Endothelial cell of umbilical vein (primary cell): ENCODE measurements at places on chromosomes 2 and 18. TPM values are rescaled to one million over a fixed set of nuclear protein-coding genes. Genes with fewer than 3 reads are reported as not detected.

PCBP1 gene
- 342 and 360 TPM in 2 replicates for total RNA-seq

AMER3 gene
- total RNA-seq, result not detected in 2 replicates

CTDP1 gene
- 23.5 and 27.6 TPM in 2 replicates for total RNA-seq

C2orf80 gene
- total RNA-seq, result not detected in 2 replicates

SERPINB2 gene
- 0.24 and 0.39 TPM in 2 replicates for total RNA-seq

- no peaks in the 10 kb centered on the region for H3K27me3 ChIP-seq
- H3K36me3 ChIP-seq, result peaks cover 10% of the 10 kb centered on the region
- no peaks in the 10 kb centered on the region for H3K4me1 ChIP-seq
- H3K27ac ChIP-seq, result no peak overlapping the region
Observed at GRCh38 chr2:215782295-215782694, 231.1 kb downstream of the MREG start.

GRCh38 chr18:63559567-63560491 is 17.7 kb downstream of the SERPINB12 start:
- no peaks in the 10 kb centered on the region for H3K27me3 ChIP-seq
- no peaks in the 10 kb centered on the region for H3K4me1 ChIP-seq
- no peaks in the 10 kb centered on the region for H3K36me3 ChIP-seq
- no peak for DNase-seq
- H3K27ac ChIP-seq, result no peak overlapping the region

GRCh38 chr18:75500545-75500944 is 73.0 kb upstream of the SMIM21 start:
- no peak overlapping the region for H3K4me3 ChIP-seq
- H3K27me3 ChIP-seq, result no peaks in the 10 kb centered on the region
- H3K4me1 ChIP-seq, result no peaks in the 10 kb centered on the region
- H3K36me3 ChIP-seq, result no peaks in the 10 kb centered on the region
- H3K27ac ChIP-seq, result no peak overlapping the region
- no peak for DNase-seq

DNA sequence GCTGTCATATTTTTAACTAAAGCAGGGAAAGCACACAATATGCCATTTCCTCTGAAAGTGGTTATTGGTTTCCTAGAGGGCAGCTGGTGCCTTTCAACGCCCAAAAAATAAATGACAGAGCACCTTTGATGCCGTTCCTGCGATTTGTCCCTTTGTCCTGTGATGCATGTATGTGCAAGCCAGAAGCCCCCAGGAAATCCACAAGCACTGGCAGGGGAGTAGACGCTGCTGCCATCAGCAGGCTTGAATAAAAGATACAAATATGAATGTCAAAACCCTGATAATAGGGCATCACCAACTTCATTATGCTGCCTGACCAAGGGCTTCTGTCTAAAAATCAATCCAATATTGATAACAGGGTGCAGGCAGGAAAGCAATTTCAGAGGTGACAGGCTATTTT is 246.1 kb downstream of the FBXO15 start:
- H3K4me3 ChIP-seq, result no peak overlapping the region
- H3K27me3 ChIP-seq, result no peaks in the 10 kb centered on the region
- no peak for DNase-seq
- no peaks in the 10 kb centered on the region for H3K4me1 ChIP-seq
- H3K36me3 ChIP-seq, result no peaks in the 10 kb centered on the region

DNA sequence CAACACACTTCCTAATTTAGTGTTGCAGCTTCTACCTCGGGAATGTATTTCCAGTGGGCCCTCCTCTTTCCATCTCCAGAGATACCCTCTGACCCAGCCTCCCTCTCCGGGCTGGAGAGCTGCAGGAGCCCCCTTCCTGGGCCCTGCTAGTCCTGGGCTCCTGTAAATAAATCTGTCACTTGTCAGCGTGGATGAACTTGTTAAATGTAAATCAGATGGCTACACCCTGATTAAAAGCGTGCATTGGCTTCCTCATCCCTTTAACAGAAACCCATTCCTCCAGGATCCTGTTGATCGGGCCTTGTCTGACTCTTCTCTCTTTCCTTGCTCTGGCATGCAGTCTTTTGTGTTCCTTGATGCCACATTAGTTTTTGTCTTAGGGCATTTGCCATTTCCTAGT is 2.4 kb downstream of the ZNF236 start:
- H3K27ac ChIP-seq, result no peak overlapping the region
- H3K4me1 ChIP-seq, result peaks cover 36% of the 10 kb centered on the region
- no peak overlapping the region for H3K4me3 ChIP-seq
- H3K36me3 ChIP-seq, result no peaks in the 10 kb centered on the region
- DNase-seq, result no peak
- H3K27me3 ChIP-seq, result no peaks in the 10 kb centered on the region

DNA sequence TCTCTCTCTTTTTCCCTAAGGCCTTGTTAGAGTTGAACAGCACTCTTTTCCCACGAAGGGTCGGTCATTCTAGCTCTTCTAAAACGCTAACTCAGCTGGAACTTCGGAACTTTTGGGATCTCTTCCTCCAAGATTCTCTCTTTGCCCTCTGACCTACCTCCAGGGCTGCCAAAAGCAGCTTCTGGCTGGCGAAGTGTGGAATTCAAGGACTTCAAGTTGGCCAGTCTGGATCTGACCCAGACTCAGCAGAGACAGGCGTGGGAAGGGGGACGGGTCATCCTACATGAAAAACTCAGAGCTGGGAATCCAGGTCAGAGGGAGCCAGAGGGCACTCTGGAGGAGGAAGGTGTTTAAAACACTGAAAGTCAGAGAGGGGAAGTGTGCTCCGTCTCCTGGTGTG is 305.5 kb upstream of the HDAC4 start:
- DNase-seq, result no peak
- no peak overlapping the region for H3K4me3 ChIP-seq
- no peaks in the 10 kb centered on the region for H3K27me3 ChIP-seq

DNA sequence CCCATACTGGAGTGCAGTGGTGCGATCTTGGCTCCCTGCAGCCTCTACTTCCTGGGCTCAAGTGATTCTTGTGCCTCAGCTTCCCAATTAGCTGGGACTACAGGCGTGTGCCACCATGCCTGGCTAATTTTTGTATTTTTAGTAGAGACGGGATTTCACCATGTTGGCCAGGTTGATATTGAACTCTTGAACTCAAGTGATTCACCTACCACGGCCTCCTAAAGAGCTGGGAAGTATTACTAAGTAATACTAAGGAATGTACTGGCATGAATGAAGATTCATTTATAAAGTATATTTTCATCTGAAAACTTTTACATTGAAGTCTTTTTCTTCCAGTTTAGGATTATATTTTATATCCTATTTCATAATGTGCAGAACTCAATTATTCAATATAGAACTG is 38.1 kb downstream of the NUP35 start:
- DNase-seq, result no peak
- H3K4me3 ChIP-seq, result no peak overlapping the region
- no peak overlapping the region for H3K27ac ChIP-seq
- no peaks in the 10 kb centered on the region for H3K27me3 ChIP-seq
- peaks cover 3% of the 10 kb centered on the region for H3K36me3 ChIP-seq

GRCh38 chr2:116200086-116200485 is 1614.4 kb upstream of the DDX18 start:
- DNase-seq, result no peak
- no peaks in the 10 kb centered on the region for H3K27me3 ChIP-seq
- no peaks in the 10 kb centered on the region for H3K36me3 ChIP-seq
- H3K4me3 ChIP-seq, result no peak overlapping the region

DNA sequence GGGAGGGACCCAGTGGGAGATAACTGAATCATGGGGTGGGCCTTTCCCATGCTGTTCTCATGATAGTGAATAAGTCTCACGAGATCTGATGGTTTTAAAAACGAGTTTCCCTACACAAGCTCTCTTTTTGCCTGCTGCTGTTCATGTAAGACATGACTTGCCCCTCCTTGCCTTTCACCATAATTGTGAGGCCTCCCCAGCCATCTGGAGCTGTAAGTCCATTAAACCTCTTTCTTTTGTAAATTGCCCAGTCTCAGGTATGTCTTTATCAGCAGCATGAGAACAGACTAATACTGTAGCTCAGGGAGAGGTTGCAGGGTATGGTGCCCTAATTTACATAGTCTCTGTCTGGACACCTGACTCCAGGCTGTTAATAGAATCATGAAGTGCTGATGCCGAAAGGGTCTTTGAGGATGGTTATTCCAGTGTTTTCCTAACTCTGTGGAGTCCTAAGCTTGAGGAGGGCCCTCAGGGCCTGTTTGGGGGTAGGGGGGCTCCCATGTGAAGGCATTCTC is 343.2 kb downstream of the ALK start:
- DNase-seq, result no peak
- H3K27me3 ChIP-seq, result no peaks in the 10 kb centered on the region
- H3K4me3 ChIP-seq, result no peak overlapping the region

DNA sequence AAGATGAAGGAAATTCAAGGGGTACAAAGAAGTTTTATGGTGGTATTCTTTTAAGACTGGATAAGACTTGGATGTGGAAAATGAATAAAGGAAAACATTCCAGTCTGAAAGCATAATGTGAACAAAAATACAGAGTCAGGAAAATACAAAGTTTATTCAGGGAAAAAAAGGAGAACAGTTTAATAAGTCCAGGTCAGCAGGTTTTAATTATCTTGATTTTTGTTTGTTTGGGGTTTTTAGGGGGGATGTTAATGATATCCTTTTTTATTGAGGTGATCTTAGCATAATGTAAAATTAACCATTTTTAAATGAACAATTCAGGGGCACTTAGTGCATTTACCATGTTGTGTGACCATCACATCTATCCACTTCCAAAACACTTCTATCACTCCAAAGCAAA is 80.6 kb downstream of the NBAS start:
- H3K27ac ChIP-seq, result no peak overlapping the region
- no peak overlapping the region for H3K4me3 ChIP-seq
- no peak for DNase-seq
- H3K4me1 ChIP-seq, result no peaks in the 10 kb centered on the region
- no peaks in the 10 kb centered on the region for H3K36me3 ChIP-seq
- no peaks in the 10 kb centered on the region for H3K27me3 ChIP-seq
